ENCODE measurements at places on chromosomes 5 and 9.

- DNase-seq, result no peak
- H3K4me1 ChIP-seq, result no peaks in the 10 kb centered on the region
- no peak overlapping the region for H3K4me3 ChIP-seq
- no peaks in the 10 kb centered on the region for H3K36me3 ChIP-seq
- H3K27ac ChIP-seq, result no peak overlapping the region
- peaks cover 17% of the 10 kb centered on the region for H3K27me3 ChIP-seq
These were observed 76.8 kb downstream of the ADAMTS2 start for GRCh38 chr5:179268399-179268952.

- no peaks in the 10 kb centered on the region for H3K27me3 ChIP-seq
- no peak for DNase-seq
- peaks cover 56% of the 10 kb centered on the region for H3K4me1 ChIP-seq
These were observed 19.6 kb downstream of the ETF1 start for GRCh38 chr5:138523406-138523805.

DNA sequence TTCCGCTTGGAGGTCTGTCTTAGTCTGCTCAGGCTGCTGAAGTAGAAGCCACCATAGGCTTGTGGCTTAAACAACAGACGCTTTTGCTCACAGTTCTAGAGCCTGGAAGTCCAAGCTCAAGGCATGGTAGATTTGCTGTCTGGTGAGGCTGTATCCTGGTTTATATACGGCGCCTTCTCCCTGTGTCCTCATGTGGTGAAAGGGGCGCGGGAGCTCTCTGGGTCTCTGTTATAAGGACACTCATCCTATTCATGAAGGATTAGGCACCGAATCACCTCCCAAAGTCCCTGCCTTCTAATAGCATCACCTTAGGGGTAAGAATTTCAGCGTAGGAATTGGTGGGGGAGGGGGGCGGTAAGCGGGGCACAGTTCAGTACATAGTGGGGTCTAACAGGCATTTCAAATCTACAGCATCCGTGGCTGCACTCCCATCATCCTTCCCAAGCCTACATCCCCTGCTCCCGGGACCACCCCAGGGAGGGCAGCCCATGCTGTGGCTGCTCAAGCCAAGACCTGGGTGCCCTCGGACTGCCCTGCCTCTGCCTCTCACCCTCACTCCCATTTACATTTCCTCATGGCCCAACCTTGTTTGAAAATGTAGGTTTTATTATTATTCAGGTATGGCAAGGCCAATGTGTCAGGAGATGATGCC is 15.1 kb upstream of the LPCAT1 start:
- DNase-seq, result no peak
- peaks cover 32% of the 10 kb centered on the region for H3K4me1 ChIP-seq
- peak overlapping the region; percentile 58 for H3K4me3 ChIP-seq
- peak overlapping the region; percentile 81 for H3K27ac ChIP-seq
- no peaks in the 10 kb centered on the region for H3K36me3 ChIP-seq
- no peaks in the 10 kb centered on the region for H3K27me3 ChIP-seq

DNA sequence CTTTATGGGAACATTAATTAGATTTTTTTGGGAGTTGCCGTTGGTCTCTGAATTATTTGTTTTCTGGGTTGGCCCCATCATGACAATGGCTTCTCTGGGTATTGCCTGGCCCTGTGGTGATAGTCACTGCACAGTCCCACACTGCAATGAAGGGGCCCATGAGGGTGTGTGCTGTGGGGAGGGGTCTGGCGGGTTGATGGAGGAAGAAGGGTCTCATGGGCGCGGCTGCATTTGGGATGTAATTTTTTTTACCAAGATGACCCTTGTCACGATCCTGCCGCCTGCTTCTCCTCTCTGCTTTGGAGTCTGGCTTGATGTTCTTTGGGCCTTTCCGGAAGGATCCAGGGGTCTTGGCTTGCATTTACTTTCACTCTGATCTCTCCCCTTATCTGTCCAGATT is 44.1 kb downstream of the WNK2 start:
- peaks cover 21% of the 10 kb centered on the region for H3K27me3 ChIP-seq
- no peak overlapping the region for H3K27ac ChIP-seq
- peaks cover 4% of the 10 kb centered on the region for H3K4me1 ChIP-seq

DNA sequence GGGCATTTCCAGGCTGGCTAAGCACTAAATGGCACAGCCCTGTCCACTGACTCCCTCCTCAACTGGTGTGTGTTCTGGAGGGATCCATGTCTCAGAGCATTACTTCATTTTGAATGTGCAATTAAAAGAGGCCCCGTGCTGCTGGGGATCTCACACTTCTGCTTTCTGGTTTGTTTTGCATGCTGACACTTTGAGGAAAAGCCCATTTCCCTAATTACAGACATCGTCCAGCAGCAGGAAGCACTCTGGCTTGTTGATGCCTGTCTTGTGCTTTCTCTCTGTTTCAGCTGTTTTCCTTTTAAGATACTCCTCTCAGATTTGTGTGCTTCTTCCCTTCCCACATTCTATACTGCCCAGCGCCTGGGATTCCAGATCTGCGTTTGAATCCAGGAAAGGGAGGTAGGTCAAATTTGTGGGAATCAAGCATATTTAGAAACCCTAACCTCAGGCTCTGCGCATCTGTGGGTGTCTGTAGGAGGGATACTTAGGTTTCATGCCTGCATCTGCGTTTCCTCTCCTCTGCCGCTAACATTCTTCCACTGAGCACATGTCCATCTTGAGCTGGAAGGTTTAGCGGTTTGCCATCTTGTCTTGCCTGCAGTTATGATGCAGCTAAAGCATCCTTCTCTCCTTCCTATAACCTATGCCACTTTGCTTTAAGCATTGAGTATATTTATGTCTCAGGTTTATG is 25.7 kb downstream of the SYK start:
- H3K27ac ChIP-seq, result no peak overlapping the region
- no peaks in the 10 kb centered on the region for H3K4me1 ChIP-seq
- no peak overlapping the region for H3K4me3 ChIP-seq

- H3K4me1 ChIP-seq, result no peaks in the 10 kb centered on the region
- no peaks in the 10 kb centered on the region for H3K27me3 ChIP-seq
- no peak overlapping the region for H3K4me3 ChIP-seq
- H3K27ac ChIP-seq, result no peak overlapping the region
- DNase-seq, result no peak
These were observed 308.7 kb upstream of the BRINP1 start for GRCh38 chr9:119677811-119678505.

GRCh38 chr9:71826279-71826678 is 58.0 kb upstream of the CEMIP2 start:
- H3K27ac ChIP-seq, result no peak overlapping the region
- H3K27me3 ChIP-seq, result peaks cover 5% of the 10 kb centered on the region
- H3K36me3 ChIP-seq, result no peaks in the 10 kb centered on the region
- DNase-seq, result no peak

DNA sequence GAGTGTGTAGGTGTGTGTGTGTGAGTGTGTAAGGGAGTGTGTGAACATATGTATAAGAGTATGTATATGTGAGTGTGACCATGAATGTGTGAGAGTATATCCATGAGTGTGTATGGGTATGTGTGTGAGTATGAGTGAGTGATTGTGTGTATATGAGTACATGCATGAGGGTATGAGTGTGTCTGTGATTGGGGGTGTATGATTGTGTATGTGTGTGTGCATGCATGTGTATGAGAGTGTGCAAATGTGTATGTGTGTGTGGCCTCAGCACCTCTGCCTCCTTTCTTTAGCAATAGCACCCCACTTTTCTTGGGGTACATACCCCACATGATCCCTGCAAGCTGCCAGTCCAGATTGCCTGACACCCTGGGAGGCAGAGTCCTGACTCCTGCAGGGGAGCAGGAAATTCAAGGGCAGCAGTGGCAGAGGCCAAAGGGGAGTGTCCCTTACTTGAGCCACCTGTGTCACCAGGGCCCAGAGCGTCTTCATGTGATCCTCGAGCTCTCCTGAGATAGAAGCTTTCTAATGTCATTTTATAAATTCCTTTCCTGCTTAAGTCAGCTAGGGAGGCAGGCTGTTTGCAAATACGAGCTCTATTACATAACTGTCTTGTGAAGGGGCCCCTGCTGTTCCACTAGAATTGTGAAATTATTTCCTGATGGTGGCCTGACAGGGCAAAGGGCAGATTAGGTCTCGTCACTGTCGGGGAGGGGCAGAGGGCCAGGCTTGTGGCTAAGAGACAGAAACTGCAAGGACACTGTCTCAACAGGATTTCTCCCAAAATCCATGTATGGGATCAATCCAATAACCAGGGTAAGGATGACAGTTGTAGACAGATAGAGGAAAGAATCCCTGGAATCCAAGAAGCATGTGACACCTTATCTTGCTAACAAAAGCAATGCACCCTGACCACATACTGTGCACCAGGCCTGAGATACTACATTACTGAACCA is 389.1 kb downstream of the GADD45G start:
- no peak overlapping the region for H3K4me3 ChIP-seq
- H3K27me3 ChIP-seq, result no peaks in the 10 kb centered on the region

DNA sequence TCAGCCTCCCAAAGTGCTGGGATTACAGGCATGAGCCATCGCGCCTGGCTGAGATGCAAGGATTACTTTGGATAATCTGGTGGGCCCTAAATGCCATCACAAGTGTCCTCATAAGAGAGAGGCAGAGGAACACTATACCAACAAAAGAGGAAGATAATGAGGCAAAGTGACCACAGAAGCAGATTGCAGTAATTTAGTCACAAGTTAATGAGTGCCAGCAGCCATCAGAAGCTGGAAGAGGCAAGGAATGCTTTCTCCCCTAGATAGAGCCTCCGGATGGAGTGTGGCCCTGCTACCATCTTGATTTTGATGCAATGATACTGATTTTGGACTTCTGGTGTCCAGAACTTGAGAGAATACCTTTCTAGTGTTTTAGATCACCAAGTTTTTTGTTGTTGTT is 122.3 kb downstream of the SPATA31D1 start:
- peaks cover 6% of the 10 kb centered on the region for H3K27me3 ChIP-seq
- H3K4me3 ChIP-seq, result no peak overlapping the region
- H3K27ac ChIP-seq, result no peak overlapping the region
- DNase-seq, result no peak
- no peaks in the 10 kb centered on the region for H3K4me1 ChIP-seq

- H3K27me3 ChIP-seq, result no peaks in the 10 kb centered on the region
- peaks cover 2% of the 10 kb centered on the region for H3K4me1 ChIP-seq
These were observed 74.2 kb downstream of the NTNG2 start for GRCh38 chr9:132235894-132236661.

DNA sequence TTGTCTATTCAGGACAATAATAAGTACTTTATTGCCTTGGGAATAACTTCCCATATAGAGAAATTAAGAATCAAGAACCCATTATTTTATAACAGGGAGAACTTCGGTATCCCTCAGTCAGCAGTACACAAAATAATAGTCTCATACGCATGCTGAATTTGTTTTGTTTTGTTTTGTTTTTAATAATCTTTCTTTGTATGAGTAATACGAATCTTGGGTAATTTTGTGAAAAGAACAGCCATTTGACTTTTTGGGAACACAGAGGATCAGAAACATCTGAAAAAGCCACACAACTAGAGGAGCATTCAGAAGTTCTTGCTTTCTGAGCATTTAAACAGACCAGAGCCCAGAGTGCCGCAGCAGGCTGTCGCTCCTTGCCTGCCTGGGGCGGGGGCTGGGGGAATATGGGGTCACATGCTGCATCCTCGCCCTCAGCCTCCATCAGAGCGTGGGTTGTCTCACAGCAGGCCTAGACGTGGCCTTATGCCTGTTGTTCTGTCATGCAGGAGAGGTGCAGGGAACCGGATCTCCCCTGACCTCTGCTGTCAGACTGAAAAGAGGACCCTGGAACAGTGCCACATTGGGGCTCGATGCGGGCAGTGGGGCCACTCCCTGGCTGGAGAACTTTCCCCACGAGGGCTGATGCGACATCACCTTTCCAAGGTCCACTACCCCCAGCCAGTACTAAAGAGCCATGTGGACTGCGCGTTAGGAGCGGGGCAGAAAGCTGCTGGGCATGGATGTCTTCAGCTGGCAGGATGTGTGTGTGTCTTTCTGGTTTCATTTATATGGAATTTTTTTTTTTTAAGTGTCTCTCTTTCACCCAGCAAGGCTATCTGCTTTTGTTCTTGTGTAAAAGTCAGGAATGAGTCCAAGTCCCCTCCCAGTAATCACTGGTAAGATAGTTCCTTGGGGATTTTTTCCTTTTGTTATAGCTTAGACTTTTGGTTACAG is 133.4 kb upstream of the OTULINL start:
- no peak for DNase-seq
- no peak overlapping the region for H3K27ac ChIP-seq
- no peaks in the 10 kb centered on the region for H3K4me1 ChIP-seq
- no peak overlapping the region for H3K4me3 ChIP-seq

DNA sequence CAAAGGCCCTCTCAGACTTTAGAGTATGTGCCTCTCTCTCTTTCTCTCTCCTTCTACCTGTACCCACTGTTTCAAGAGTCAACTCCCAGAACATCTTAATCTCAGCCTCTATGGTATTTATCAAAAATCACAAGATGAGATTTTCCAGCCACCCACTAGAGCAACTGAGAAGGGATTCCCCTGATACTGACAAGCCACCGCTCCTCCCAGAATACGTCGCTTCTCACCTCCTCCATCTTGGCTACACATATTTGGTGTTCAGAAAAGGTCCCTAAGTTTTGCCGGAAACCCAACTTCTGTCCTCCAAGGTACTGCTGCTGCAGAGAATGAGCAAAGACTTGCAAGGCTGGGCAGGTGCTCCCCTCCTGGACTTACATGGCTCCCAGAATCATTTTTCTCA is 6.1 kb downstream of the GARIN3 start:
- peak overlapping the region; percentile 17 for H3K4me3 ChIP-seq
- H3K27me3 ChIP-seq, result no peaks in the 10 kb centered on the region
- H3K4me1 ChIP-seq, result peaks cover 47% of the 10 kb centered on the region
- peak overlapping the region; percentile 85 for H3K27ac ChIP-seq
- no peak for DNase-seq
- no peaks in the 10 kb centered on the region for H3K36me3 ChIP-seq

DNA sequence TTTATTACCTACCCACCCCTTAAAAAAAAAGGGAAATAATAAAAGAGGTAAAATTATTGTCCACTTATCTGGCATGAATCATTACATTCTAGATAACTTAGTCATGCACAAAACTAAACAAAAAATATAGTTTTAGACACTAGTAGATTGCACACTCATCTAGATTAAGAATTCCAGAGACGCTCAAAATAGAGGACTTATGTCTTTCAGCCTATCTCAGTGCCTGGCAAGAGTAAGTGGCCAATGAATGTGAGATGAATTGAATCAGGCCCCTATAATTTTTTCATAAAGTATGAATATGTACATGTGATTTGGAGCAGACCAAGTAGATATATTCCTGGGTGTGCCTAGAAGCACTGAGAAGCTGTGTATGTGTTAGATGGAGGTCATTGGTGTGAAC is 2.0 kb upstream of the RXFP3 start:
- H3K27me3 ChIP-seq, result peaks cover 8% of the 10 kb centered on the region
- H3K4me1 ChIP-seq, result peaks cover 8% of the 10 kb centered on the region
- no peak overlapping the region for H3K4me3 ChIP-seq
- H3K36me3 ChIP-seq, result no peaks in the 10 kb centered on the region

- peak overlapping the region; percentile 76 for H3K4me3 ChIP-seq
- H3K27ac ChIP-seq, result peak overlapping the region; percentile 79
- peaks cover 11% of the 10 kb centered on the region for H3K4me1 ChIP-seq
- peaks cover 4% of the 10 kb centered on the region for H3K27me3 ChIP-seq
- no peaks in the 10 kb centered on the region for H3K36me3 ChIP-seq
These were observed 1.2 kb downstream of the ANKRD33B start for GRCh38 chr5:10564838-10565784.

GRCh38 chr9:126688617-126689016 is 74.9 kb downstream of the LMX1B start:
- H3K27ac ChIP-seq, result no peak overlapping the region
- no peak overlapping the region for H3K4me3 ChIP-seq
- H3K27me3 ChIP-seq, result peaks cover 48% of the 10 kb centered on the region
- no peaks in the 10 kb centered on the region for H3K36me3 ChIP-seq

GRCh38 chr5:133957591-133957990 is 10.8 kb downstream of the C5orf15 start:
- no peak overlapping the region for H3K4me3 ChIP-seq
- no peak overlapping the region for H3K27ac ChIP-seq
- peaks cover 64% of the 10 kb centered on the region for H3K36me3 ChIP-seq
- DNase-seq, result no peak
